ENCODE measurements at places on chromosomes 6 and 20.

DNA sequence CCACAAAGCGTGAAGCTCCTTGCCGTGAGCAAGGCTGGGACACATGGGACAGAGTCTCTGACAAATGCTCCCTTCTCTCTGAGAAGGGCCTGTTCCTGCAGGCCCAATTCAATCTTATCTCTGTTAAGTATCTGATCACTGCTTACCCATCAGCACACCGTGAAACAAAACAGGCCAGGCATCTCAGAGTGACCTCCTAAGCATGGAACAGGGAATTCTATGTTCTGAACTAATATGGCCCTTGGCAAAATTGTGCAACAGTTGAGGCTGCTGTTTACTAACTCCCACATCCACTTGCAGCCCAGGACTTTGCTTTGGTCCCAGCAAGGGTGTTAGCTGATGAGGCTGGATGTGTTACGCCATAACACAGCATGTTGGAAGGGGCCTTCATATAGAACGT is 79.2 kb downstream of the GCLC start:
- DNase-seq = no peak

- DNase-seq = no peak
These were observed 45.4 kb downstream of the TPBG start for GRCh38 chr6:82408952-82409431.

- no peak for DNase-seq
These were observed 125.0 kb downstream of the SLC23A2 start for GRCh38 chr20:4876301-4876700.

- no peak for DNase-seq
These were observed 33.2 kb upstream of the ISM1 start for GRCh38 chr20:13187899-13188298.

DNA sequence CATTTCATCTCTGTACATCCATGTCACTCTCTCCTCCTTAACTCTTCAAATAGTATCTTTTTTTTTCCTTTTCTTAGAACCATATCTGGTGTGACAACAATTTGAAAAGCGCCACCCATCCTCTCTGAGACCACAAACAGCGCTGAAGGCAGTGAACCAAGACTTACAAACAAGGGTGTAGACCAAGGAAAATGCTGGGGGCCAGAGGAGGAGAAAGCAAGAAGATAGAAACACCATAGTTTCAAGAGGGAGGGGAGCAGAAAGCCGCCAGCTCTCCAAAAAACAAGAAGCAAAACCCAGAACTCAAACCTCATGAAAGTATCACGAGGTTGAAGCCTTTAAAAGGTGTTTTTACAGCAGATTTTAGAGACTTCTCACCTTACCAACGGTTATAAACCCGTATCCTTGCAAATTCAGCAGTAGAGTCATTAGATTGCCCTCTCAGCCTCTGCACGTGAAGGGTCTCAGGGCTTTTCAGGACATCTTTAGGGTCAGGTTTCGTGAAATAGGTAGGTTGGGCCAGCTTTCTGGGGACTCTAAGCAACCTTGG is 13.3 kb upstream of the RIPOR2 start:
- DNase-seq = no peak

- no peak for DNase-seq
These were observed 46.9 kb downstream of the MMUT start for GRCh38 chr6:49416195-49416594.

DNA sequence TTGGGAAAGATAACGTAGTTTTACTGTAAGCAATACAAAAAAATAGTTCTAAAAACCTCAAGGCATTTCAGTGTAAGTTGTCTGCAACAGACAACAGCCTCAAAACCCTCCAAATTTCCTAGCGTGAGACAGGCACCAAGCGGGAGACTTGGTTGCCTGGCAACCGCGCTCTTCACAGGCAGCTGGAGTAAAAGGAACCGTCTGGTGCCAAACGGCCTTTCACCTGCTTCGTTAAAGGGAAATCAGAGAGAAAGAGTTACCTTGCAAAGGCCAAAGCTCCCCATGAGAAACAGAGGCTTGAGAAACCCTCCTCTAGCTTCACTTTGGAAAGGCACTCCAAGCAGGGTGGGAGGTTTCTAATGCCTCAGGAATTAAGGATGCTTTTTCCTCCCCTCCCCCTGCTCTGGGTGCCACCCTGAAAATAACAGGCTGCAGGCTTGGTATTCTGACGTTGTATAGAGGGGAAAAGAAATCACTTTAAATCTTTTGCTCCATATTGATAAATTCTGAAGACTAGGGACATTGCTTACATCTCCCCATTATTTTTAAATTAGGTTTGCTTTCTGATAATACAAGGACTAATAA is 129.7 kb upstream of the UFL1 start:
- DNase-seq = no peak

GRCh38 chr6:44512868-44513741 is 125.6 kb downstream of the CDC5L start:
- no peak for DNase-seq

- no peak for DNase-seq
These were observed 66.6 kb downstream of the DTD1 start for GRCh38 chr20:18654448-18654773.

DNA sequence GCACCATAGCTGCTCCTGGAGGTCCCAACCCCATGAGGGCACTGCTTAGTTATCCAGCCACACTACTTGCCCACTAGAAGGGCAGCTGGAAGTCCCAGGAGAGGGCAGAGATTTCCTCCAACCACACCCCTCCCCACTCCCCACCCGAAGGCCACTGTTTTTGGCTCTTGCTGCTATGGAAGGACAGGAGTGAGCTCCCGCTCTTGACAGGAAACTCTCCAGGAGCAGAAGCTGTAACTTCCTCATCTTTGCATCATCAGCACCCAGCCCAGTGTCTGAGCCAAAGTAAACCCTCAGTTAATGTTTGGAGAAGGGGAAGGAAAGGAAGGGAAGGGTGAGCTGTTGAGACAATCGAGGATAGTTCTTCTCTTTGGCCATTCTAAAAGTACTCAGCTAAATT is 120.7 kb downstream of the MTFR2 start:
- DNase-seq = no peak

- DNase-seq = peak; percentile 88
These were observed 31.7 kb upstream of the SCUBE3 start for GRCh38 chr6:35181933-35182612.

- no peak for DNase-seq
These were observed 29.4 kb downstream of the RAET1L start for GRCh38 chr6:149995971-149996370.

GRCh38 chr6:22133357-22133756 is 163.5 kb downstream of the PRL start:
- DNase-seq = no peak

DNA sequence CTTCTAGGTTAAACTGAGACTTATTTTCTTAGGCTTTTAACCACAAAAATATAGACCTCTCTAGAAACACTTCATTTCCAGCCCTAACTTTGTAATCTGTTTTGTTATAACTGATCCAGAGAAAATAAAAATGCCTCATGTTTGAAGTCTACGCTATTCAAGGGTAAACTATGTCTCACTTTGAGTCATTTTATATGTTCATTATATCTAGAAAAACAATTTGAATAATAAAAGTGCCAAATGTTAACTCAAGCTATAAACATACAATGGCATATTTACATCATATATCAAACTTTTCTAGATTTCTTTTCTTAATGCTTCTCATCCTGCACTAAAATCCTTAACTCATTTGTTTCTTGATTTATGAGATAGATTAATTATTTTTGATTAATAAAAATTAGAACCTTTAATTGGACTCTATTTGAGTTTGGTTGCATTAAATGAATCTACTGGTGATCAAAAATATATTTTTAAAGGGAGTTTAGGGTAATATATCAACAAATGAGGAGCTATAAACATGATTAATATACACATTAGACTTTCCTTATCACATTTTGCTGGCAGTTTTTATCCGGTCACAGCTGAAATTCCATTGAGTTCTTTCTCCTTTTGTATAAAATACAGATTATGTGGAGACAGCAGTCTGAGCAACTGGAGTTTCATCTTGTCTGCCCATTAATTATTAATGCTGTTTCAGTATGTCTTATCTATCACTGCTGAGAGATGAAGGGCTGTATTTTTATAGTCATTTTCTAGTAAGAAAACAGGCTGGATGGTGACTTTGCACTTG is 246.5 kb downstream of the TBX18 start:
- no peak for DNase-seq

GRCh38 chr6:127186889-127187288 is 68.4 kb downstream of the RSPO3 start:
- peak; percentile 64 for DNase-seq

DNA sequence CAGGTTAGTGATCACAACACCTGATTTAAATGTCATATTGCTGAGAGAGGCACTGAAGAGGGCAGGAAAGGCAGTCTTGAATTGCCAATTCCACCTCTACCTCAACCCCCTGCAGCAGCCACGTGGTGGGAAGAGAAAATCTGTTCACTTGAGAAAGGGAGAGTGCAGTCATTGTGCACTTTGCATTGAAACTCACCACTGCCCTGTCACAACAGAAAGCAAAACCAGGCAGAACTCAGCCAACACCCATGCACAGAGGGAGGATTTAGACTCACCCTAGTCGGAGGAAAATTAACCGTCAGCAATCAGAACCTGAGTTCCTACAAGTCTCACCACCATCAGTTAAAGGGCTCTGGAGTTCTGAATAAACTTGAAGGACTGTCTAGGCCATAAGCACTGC is 1040.2 kb downstream of the HACE1 start:
- DNase-seq = no peak

- no peak for DNase-seq
These were observed 1023.3 kb downstream of the EYS start for GRCh38 chr6:64683682-64684081.

GRCh38 chr6:28433119-28433518 is 10.2 kb downstream of the ZSCAN23 start:
- DNase-seq = no peak

DNA sequence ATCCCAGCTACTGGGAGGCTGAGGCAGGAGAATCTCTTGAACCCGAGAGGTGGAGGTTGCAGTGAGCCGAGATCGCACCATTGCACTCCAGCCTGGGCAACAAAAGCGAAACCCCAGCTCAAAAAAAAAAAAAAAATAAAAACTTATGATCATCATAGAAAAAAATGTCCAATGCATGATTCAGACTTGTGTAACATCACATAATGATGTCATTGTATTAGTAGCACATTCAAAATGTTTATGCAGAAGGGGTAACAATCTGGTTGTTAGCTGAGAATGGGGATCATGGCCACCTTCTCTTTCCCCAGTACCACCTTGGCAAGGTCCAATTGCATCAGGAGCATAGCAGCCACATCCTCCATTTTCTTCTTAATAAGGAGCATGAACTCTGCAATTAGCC is 137.6 kb upstream of the MARCKS start:
- no peak for DNase-seq

- DNase-seq = no peak
These were observed 26.7 kb downstream of the IYD start for GRCh38 chr6:150395388-150396009.

DNA sequence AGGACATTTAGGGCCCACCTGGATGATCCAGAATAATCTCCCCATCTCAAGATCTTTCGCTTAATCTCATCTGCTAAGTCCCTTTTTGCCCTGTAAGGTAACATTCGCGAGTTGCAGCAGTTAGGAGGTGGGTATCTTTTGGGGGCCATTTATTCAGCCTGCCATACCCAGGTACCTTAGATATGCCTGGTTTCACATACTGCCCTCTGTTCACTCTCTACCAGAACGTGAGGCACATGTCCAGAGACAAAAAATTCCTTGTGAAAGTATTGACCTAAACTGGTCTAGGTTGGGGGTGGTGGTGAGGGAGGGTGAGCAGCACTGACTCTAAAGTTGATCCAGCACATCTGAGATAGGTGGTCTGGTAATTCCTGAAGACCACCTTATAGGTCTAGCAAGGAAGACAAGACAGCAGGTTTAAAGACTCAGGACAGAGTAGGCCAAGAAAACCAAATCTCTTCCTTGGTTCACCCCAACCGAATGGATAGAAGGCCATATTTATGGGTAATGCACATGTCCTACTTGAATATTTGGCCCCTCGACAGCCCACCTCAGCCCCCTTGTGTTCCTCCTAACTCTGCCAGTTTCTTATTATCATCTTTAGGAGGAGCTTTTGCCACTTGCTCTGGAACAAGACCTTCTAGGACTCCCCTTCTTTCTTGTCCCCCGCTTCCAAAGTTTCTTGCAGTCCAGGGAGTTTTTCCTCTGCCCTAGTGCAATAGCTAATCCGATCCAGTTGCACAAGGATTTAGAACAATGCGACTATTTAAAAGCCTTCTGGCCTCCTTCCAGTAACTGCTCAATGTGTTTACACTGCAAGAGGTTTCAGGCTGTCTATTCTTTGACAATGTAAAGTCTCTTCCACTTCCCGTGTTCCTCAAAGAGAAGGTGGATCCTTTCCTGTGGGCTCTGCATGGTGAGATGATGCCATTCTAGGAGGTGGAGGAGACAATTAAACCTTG is 213.0 kb upstream of the LAMP5 start:
- no peak for DNase-seq

DNA sequence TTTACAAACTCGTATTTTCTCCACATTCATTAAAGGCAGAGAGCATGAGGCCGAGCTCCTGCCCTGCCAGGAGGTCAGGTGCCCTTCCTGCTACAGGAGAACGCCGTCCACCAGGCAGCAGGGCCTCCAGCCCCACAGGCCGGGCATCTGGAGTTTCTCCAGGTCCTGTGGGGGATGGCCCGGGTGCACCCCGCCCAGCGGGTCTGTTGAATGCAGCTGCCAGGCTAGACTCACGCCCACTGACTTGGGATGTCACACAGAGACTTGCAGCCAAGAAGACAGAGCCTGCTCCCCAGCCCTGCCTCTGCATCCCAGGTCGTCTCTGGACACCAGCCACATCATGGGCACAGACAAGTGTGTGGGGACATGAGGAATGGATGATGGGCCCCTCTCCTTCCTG is 376.4 kb downstream of the CDH4 start:
- DNase-seq = no peak

GRCh38 chr6:168062346-168063289 is 16.4 kb downstream of the FRMD1 start:
- no peak for DNase-seq

DNA sequence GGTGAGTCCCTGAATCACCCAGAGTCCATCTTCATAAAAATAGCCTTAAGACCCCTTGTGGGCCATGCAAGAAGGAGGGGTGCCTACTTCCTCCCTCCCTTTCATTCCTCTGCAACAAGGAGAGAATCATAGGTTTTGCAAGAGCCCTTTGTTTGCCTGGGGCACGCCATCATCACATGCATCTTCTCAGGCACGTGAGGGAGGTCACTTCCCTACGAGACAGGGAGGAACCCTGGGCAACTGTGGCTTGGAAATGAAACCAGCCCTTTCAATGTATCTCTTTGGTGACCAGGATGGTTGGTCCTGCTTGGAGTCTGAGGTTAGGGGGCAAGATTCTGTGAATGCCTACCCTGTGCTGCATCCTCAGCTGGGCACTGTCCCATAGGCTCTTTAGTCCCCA is 194.8 kb downstream of the MAFB start:
- DNase-seq = no peak

DNA sequence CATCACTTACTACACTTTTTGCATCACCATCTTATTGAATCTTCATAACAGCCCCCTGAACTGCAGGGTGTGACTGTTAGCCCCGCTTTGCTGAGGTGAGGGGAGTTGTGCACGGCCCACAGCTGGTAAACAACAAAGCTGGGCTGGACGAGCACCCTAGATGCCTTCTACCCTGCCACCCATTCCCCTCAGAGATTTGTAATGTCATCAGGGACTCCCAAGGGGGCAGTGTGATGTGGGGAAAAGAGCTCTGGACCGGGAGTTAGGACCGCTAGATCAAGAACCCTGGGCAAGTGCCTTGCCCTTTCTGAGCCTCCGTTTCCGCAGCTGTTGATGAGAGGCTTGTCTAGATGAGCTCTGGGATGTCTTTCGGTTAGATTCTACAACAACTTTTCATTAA is 20.9 kb downstream of the PKIG start:
- no peak for DNase-seq

Measured in ascending aorta (tissue), 2 donors.